Stimulated activated CD4-positive, alpha-beta T cell treated with anti-CD3 and anti-CD28 coated beads, Interleukin-2, amount 100 ng/mL, for 24 hours (primary cell): ENCODE measurements at places on chromosomes 1 and 21.
A peak's percentile ranks its signal among the peaks of the same experiment; 100 is the strongest.

DNA sequence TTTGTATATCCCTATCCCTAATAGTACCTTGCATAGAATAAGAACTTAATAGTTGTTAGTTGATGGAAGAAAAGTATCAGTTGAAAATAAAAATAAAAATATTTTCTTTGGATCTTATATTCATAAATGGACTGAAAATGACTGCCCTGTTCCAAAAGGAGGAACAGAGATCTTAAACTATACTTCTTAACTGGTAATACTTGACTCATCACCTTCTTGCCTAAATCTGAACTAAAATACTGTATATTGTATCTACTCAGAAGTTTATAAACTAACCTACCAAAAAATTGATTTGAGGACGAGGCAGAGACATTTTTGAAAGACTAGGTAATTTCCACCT lies 178.8 kb downstream of the SYT2 start:
- no peak for DNase-seq

- no peak for DNase-seq
Measured at GRCh38 chr21:24272521-24272938, 1334.8 kb downstream of the MRPL39 start.

DNA sequence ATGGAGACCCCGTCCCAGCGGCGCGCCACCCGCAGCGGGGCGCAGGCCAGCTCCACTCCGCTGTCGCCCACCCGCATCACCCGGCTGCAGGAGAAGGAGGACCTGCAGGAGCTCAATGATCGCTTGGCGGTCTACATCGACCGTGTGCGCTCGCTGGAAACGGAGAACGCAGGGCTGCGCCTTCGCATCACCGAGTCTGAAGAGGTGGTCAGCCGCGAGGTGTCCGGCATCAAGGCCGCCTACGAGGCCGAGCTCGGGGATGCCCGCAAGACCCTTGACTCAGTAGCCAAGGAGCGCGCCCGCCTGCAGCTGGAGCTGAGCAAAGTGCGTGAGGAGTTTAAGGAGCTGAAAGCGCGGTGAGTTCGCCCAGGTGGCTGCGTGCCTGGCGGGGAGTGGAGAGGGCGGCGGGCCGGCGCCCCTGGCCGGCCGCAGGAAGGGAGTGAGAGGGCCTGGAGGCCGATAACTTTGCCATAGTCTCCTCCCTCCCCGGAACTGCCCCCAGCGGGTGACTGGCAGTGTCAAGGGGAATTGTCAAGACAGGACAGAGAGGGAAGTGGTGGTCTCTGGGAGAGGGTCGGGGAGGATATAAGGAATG lies 505 bp downstream of the LMNA start:
- DNase-seq = peak; percentile 44

DNA sequence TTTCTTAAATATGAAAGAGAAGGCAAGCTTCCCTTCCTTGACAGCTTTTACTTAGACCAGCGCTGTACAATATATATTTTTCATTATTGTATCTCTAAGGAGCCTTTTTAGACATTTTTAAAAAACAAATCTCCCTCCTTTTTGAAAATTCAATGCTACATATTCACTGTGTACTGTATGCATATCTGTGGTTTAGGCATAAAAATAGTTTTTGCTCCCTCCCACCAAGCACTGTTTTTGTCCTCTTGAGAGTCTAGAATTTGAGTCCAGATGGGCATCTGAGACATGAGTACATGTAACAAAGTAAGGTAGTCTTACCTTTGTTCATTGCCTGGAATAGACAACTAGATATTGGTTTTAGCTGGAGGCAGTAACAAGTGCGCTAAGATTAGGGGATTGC lies 488.5 kb upstream of the RUNX1 start:
- no peak for DNase-seq

DNA sequence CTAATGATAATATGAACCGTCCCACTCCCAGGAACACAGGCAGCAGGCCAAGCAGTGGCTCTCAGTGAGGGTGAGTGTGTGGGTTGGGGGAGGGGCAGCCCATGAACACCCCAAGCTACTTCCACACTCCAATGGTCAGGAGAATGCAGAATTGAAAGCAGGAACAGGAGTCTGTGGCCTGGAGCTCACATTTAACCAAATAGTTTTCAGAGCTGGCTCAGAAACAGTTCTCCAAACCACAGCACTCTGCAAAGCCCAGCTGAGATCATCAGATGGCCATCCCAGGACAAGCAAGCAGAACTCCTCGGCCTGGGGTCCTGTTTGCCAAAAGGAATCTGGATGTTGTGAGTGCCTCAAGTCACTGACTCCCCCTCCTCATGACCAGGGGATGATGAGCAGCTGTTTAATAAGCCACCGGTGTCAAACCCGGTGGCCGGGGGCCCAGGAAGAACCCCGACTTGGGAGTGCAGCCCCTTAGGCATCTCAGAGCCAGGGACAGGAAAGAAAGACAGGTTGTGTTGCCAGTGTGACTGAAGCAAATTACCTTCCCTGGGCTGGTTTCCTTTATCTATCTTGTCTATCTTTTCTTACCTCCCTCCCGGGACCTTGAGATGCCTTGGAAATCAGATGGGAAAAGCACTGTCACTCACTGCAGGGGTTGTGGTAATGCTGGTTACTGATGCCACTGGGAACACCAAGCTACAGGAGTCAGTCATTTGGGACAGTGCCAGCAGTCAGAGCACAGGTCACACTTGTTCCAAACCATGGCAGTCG lies 20.4 kb downstream of the DEGS1 start:
- DNase-seq = no peak

DNA sequence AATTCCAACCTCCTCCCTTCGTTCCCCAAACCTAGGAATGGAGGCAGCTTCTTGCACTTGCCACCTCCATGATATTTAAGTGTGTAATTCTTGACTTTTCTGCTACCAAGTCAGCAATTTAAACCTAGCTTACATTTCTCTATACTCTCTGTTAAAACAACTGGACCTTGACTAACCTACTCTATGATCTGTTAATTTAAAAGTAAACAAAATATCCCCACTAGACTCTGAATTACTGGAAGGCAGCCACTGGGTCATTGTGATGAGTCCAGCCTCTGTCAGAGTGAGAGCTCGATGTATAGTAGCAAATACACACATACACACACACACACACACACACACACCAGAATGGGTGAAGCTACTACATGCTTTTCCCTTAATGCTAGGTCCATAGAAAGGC lies 40.0 kb upstream of the DHCR24 start:
- no peak for DNase-seq

- DNase-seq = no peak
Measured at GRCh38 chr1:31407029-31407626, 5.9 kb upstream of the SERINC2 start.

- DNase-seq = no peak
Measured at GRCh38 chr1:11792106-11792505, 13.7 kb downstream of the MTHFR start.

DNA sequence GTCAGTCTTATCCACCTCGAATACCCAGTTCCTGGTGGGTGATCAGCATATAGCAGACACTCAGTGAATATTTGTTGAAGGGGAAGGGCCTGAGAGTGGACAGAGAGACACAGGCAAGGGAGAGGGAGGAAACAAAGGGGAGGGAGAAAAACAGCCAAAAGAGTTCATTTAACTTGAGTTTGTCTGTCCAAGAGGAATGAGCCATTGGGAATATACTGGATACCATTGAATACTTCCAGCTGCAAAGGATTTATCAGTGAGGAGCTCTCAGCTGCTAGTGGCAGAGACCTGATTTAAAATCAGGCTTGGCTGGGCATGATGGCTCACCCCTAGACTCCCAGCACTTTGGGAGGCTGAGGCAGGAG lies 11.5 kb upstream of the BGLAP start:
- DNase-seq = no peak

DNA sequence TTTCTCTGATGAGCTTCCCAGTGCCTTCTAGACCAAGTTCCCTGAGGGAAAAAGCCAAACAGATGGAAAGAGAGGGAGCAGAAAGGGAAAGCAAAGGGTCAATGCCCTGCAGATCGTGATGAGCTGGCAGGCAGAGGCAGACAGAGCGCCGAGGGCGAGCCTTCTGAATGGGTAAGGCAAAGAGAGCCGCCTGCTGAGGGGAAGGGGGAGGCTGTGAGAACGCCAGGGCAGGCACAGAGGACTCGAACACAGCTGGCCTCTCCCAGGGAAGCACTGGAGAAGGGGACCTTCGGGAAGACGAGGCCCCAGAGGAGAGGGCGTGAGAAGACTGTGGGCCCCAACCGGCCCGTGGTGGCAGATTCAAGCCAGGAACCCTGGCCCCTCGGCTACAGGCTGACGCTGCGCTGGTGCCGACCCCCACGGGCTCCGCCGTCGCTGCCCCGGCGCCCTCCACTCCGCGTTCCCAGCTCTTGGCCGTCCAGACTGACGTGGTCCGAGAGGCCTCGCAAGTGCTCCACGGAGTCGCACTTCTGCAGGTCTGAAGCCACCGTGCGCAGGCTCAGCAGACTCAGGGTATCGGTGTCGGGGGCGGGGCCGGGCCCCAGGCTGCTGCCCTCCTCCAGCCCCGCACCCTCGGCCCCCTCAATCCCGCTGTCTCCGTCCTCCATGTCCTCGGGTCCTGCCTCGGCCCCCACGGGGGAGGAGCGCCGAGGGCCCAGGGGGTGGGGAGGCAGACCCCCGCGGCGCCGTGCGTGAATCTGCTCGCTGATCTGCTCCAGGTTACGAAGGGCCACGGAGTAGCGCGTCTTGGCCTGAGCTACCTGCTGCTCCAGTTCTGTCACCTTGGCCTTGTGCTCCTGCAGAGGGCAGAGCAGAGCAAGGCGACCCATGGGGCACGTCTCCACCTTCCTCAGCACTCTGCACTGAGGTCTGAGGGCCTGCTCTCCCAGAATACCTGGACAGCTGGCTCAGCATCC lies 13.9 kb downstream of the SH3BP5L start:
- DNase-seq = no peak

DNA sequence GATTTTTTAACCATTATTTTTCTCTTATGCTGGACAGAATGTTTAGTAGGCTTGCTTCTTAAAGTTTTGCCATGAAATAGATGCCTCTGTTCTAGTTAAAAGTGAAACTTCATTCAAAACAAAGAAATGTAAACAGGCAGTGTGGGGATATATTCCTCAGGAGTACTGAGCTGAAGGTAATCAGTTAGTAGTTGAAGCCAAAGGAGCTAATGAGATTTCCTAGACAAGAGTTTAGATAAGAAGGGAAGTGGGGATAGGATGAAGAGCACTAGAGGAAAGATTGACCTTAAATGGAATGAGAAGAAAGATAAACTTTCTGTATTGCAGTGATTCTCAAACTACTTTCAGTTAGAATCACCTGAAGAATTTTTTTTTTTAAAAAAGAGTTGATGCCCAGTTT lies 23.9 kb downstream of the PRRC2C start:
- DNase-seq = no peak
